RWPE1 (cell line): ENCODE measurements at places on chromosomes 4 and X.

DNA sequence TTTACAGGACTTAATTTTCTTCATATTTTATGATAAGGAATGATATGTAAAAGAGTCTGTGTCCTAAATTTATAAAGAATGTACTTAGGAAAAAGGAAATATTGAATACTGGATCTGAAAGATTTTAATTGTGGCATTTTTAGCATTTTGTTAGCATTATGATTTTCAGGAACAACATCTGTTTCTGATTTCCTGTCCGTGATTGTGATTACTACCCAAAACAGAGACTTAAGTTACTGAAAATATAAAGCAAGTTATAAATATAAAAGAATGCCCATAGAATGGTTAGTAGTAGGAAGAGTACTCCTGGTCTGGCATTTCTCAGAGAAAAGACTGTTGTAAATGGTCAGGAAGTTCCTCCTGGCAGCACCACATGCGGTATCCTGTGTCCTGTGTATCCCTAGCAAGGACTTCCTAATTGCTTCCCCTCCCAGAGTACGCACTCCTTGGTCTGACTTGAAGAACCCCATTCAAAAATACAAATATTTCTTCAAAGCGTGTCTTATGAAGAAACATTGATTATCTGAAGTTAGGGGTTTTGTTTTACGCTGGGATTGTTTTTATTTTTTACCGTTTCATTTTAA is 88.9 kb downstream of the RS1 start:
- no peak for DNase-seq

DNA sequence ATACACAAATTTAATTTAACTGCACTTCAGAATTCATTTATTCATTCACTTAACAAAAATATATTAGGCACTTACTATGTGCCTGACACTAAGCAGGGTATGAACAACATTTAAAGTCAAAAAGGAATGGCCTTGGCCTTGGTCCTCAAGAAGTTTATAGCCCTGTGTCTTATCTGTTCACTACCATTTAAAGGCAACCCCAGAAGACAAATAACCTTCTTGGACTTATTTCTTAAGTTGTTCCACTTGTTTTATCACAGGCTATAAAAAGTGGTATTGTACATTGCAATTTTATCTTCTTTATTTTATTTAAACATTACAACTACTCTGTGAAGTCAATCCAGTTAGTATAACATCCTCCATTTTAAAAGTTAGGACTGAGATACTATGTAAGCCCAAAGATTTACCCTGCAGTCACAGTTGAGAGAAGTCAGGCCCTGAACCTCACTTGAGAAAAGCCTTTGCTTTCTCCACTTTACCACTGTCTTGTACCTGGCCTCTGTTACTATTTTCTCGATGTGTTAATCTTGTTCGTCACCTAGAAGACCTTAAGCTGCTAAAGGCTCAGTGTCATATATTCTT is 305.6 kb upstream of the DIPK2B start:
- DNase-seq, result no peak

- no peak for DNase-seq
Measured at GRCh38 chrX:30246769-30247489, at the start of gene MAGEB1. Gene MAGEB1, plus strand, starts transcription at chrX:30247146. Its CDS starts 3,348 bp downstream, at chrX:30250494.

DNA sequence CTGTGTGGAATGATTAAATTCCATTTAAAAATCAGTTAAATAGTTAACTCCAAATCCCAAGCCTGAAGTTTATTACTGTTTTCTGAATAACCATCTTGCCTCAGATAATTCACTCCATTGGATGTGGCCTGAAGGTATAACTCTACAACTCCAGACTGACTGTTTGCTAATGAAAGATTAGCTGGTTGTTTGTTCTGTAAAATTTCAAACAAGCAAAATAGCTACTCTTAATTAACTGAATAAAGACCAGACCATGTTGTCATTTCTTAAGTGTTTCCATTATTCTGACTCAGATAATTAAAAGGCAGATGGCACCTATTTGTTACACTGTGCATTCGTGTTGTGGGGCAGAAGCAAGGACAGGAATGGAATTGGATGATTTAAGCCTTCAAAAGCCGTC is 78.5 kb upstream of the DDIT4L start:
- no peak for DNase-seq

DNA sequence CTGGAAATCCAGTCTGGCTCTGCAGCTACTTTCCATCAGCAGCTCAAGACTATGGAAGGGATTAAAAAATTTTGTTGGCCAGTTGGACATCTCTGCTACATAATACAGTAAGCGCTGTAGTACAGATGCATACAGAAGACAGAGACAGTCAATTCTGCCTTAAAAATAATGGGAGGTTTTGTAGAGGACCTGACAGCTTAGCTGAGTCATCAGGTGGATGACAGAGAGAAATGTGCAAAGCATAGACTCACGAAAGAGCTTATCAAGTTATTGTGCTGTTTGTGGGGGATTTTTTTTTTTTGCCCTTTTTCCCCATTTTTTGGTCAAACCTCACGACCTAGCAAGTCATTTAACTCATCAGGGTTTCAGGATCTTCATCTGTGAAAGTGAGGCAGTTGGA is 149.0 kb upstream of the SCML1 start:
- DNase-seq, result no peak

- no peak for DNase-seq
Measured at GRCh38 chr4:120491481-120491880, 424.8 kb upstream of the MAD2L1 start.

DNA sequence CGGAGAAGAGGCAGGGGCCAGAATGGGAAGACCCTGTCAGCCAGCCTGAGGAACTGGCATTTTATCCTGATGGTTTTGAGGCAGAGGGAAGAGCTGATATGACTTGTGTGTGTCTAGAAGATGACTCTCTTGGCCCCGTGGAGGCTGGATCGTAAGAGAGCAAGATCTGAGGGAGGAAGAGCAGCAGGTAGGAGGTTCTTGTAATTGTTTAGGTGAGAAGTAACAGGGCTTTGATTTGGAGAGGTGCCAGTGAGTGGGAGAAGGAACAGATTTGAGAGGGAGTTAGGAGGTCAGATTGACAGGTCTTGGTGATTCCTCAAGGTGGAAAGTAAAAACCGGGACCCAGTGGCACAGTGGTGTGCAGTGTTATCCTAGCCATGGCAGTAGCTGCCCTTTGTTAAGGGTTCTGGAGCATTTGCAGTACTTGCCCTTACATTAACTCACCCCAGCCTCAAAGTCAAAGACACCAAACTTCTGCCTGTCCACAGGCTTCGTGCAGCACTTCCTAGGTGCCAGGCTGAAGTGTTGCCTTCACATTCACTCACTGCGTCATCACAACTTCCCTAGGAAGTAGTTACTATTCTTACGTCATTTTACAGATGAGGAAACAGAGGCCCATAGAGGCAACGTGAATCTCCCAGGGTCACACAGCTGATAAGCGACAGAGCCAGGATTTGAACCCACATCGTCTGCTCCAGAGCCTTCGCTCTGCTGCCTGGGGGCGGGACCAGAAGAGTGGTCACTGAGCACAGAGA is 23.7 kb downstream of the RTL5 start:
- DNase-seq, result no peak

GRCh38 chr4:18441203-18441590 is 419.6 kb upstream of the LCORL start:
- DNase-seq, result no peak

DNA sequence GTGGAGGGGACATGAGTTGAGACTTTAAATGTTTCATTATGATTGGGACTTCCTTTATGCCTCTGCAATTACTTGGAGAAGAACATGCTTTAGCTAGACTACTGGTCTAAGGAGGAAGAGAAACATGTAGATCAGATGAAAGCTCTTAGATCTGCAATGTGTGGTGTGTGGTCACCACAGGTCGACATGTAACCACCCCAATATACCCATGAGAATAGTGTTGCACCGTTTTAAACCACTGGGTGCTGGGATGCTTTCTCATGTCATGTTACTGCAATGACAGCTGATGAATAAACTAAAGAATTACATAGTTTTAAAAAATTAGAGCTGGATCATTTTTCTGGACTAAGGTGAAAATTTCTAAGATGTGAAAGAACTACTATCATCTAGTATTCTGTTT is 1039.7 kb downstream of the RAPGEF2 start:
- DNase-seq, result no peak

DNA sequence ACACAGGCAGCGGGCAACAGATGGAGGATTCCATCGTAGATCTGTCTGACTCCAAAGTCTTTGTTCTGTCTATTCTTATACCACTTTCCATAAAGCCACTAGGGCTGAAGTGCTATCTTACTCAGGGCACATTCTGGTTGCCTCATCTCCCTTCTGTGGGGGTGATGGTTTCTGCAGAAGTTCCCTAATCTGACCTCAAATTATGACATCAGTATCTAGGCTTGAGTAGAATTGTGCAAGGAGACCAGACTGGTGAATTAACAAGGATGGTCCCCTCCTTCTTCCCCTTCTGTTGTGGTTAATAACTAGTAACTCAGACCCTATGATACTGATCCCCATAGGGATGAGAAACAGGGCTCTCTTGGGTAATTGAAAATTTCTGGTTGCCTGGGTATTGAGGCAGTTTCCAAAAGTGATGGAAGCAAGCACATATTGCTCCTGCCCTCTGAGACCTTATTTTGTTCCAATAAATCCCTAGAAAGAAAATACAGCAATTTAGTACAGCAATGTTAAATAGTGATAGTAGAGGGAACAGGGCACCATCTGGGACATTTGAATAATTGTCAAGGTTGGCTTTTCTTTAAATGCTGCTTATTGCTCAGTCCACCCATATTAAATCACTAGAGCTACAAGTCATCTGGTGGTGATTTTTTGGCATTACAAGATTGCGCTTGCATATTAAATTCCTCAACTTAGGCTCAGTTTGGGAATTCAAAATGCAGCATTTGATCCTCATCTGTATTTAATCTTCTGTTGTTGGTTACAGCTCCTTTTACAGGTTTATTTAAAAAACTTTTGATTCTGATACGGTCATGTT is 57.3 kb upstream of the AP1S2 start:
- no peak for DNase-seq

GRCh38 chrX:71178908-71179307 is 34.3 kb downstream of the NLGN3 start:
- peak; percentile 41 for DNase-seq

DNA sequence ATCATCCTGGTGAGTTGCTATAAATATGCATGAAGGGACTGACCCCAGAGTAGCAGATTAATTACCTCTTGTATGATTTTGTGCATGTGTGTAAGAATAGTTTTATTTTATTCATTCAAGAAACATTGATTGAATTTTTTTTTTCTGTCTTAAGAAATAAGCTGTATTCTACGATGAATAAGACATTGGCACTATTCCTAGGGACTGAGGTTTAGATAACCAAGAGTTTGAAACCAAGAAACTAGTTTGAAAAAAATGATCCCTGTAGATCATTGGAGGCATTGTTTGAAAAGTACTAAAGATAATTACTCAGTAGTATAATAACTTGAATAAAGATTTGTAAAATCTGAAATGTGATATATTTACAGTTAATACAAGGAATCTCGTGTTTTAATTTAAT is 1086.9 kb downstream of the PCDH7 start:
- no peak for DNase-seq

DNA sequence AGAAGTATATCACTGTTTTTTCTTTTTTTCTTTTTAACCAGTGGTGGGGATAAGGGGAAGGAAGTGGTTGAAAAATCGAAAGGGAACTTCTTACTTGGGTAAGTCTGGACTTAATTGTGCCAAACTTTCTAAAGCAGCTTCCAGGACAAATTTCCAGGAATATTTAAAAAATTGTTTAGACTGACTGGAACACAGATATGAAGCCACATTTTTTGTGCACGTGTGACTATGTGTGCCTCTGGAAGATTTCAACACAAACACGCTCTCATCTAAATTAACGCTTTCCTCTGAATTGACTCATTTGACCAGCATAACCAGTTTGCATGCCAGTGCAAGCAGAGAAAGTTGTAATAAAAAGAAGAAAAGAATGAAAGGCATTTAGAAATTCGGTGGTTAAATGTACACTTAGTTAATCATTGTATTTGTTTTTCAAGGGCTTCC is 18.8 kb upstream of the YTHDC1 start:
- peak; percentile 70 for DNase-seq

DNA sequence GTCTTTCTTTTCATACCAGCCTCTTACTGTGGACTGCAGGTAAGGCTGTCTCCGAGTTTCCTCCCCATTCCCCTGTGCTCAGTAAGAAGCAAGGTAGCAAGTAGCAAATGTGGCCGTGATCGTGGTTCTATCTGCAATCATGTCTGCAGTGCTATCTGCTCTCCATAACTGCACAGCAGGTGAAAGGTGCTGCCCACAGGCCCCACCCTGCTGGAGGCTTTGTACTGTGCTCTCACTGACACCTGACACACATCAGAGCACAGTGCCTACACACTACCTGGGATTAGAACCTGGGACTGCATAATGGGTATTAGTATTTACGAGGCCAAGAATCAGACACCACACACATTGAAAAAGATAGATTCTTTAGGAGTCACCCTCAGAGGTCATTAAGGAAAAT is 15.3 kb downstream of the PGRMC1 start:
- DNase-seq, result no peak

- peak; percentile 66 for DNase-seq
Measured at GRCh38 chrX:135985157-135985972, at the start of gene SLC9A6. Gene SLC9A6, plus strand, starts transcription at chrX:135985435. Its CDS starts 224 bp downstream, at chrX:135985659.

DNA sequence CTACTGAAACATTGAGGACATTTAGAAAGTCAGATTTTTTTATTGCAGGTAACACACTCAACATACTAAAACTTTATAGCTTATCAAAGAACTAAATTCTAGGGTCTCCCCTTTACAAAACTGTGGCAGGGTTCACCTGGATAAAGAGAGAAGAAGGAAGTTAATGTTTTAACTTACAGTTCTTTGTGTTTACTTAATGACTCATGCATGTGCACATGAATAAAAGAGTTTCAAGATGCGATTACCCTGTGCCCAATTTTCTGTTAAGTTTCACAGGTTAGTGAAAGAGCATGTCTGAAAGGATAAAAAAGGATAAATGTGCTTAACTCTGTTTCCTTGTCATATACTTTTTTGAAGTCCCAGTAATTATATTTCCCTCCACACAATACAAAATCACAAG is 16.8 kb downstream of the DCAF8L1 start:
- peak; percentile 0 for DNase-seq

- DNase-seq, result peak; percentile 40
Measured at GRCh38 chr4:168440442-168441264, 39.6 kb downstream of the DDX60L start.

- DNase-seq, result no peak
Measured at GRCh38 chr4:178296669-178297068, 854.4 kb upstream of the AGA start.

DNA sequence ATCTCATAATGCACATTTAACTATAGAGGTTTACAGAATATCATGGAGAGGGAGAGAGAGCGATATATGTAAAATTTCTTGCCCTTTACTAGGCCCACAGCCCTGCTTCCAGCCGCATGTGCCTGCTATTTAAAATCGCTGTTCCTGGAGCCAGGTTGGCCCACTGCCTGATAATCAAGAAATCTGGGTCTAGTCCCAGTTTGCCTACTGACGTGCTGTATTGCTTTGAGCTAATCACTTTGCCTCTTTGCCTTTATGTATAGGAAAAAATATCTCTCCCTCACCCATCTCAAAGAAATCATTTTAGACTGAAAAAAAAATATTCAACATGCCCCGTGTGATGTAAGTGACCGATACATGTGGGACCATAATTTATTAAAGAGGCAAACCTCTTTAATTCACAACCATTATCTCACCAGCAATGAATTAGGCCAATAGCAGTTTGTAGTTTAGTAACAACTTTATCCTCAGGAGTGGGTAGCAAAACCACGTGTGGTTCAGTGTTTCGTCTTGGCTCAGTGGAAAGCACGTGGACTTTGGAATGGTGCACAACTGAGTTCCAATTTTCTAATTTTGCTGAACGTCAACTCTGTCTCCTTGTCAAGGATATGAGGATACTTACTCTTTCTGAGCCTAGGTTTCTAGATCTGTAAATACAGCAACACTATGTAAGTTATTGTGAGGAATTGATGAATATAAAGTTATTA is 62.6 kb downstream of the GRXCR1 start:
- no peak for DNase-seq
